ENCODE measurements at places on chromosomes 13 and 19.

GRCh38 chr19:5157186-5157585 is 183.4 kb downstream of the PTPRS start:
- no peak for DNase-seq

DNA sequence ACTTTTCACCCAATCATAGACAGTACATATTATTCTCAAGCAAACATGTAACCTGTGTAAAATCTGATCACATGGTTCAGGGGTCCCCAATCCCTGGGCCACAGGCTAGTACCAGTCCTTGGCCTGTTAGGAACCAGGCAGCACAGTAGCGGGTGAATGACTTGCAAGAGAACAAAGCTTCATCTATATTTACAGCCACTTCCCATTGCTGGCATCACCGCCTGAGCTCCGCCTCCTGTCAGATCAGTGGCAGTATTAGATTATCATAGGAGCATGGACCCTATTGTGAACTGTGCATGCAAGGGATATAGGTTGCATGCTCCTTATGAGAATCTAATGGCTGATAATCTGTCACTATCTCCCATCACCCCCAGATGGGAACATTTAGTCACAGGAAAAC is 133.1 kb downstream of the MAB21L1 start:
- DNase-seq, result no peak

DNA sequence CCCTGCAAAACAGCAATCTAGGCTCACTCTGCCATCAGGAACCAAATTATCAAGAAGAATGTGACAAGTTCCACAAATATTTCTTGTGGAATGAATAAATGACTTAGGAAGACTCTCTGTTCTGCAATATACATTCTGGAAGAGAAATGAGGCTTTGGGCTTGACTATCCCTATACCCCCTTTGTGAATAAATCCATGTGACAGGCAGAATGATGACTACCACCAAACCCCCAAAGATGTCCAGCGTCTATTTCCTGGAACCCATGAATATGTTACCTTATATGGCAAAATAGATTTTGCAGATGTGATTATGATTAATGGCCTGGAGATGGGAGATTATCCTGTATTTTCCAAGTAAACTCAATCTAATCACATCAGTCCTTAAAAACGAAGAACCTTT is 139.3 kb downstream of the ENOX1 start:
- peak; percentile 11 for DNase-seq

- no peak for DNase-seq
Measured at GRCh38 chr19:8352134-8352827, 9.2 kb upstream of the KANK3 start.

DNA sequence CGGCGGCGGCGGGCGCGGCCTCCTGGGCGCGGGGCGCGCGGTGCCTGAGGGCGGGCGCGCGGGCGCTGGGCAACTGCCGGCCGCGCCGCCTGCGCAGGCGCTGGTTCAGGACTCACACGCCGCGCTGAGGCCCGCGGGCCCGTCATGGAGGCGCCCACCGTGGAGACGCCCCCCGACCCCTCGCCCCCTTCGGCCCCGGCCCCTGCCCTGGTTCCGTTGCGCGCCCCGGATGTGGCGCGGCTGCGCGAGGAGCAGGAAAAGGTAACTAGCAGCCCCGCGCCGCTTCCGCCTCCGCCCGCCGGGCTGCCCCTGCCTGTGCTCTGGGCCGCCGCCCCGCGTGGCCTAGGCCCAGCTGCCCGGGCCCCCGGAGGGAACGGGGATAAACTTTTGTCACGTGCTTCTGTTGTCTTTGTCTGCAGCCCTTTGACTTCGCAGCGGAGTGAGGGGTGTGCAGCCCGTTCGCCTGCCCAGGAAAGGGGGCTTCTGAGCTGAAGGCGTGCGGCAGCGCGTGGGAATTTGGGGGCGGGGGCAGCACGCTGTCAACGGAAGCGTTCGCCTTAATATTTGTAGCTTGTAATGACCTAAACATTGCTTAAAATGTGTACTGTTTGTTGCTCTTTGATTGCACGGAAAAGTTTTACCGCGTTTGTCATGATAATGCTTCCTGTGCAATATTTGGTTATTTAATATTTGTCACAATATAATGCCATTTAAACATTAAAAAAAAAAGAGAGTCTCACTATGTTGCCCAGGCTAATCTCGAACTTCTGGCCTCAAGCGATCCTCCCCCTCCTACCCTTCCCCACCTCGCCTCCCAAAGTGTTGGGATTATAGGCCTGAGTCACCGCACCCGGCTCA is 594 bp downstream of the URI1 start:
- DNase-seq, result no peak

DNA sequence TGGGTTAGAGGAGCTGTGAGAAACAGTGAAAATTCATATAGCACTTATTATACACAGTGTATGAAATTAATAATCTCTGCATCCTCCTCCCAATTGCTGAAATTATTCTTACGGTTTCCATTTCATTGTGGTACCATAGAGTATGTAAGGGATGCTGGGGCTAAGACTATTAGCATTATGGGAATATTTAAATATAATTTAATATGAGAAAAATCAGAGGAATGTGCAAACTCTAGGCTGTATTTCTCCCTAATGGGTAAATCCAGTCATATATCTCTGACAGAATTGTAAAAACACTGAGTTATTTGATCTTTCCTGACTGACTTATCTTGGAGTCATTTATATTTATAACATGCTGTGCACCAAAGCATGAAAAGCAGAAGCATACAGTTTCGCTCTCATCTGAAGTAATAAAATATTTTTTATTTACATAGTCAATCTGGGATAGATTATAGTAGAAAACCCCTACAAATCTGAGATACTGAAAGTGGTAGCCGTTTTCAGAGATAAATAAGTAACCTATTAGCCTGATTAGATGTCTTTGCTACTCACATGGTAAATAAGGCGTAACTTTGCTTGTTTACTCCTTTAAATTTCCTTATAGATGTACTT is 34.9 kb downstream of the LRCH1 start:
- DNase-seq, result no peak

DNA sequence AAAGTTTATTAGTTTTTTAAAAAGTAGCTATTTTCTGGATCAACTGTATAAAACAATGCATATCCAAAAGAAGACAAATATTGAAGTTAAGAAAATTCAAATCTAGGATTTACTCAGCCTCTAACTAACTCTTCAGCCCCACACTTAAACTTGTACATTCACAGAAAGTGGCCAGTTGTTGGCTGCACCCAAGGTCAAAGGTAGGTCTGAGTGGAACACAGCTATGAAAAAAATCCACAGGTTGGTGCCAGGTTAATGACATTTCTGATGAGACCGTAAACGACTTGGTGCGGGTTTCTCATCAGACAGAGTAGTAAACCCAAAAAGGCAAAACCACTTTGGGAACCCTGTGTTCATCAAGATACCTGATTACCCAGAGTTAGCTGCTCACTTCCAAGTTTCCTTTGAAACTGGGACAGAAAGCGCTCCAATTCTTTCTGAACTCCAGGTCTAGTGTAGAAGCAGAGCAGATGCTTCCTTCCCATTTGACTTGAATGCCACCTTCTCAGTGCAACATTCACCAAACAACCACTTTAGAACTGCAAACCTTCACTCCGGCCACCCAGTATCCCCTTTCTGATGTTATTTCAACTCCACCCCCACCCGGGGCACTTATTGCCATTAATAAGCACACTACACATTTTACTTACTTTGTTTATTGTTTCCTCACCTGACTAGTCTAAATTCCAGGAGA is 208.3 kb upstream of the STARD13 start:
- no peak for DNase-seq

DNA sequence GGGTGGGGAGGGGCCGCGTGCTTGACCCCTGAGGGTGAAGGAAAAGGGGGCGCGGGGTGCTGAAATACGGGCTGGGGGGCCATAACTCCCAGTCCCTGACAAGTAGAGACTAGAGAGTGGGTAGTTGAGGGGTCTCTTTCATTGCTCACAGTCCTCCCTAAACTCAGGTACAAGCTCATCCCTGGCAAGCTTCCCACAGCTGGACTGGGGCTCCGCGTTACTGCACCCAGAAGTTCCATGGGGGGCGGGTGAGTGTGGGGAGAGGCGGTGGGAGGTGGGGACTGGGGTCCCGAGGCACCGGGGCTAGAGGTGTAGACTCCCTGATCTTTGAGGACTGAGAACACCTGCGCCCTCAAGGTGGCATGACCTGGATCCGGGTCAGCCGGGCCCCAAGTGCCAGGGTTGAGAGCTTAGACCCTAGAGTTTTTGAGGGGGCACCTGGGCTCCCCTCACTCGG is 1.3 kb downstream of the ETV2 start:
- no peak for DNase-seq

DNA sequence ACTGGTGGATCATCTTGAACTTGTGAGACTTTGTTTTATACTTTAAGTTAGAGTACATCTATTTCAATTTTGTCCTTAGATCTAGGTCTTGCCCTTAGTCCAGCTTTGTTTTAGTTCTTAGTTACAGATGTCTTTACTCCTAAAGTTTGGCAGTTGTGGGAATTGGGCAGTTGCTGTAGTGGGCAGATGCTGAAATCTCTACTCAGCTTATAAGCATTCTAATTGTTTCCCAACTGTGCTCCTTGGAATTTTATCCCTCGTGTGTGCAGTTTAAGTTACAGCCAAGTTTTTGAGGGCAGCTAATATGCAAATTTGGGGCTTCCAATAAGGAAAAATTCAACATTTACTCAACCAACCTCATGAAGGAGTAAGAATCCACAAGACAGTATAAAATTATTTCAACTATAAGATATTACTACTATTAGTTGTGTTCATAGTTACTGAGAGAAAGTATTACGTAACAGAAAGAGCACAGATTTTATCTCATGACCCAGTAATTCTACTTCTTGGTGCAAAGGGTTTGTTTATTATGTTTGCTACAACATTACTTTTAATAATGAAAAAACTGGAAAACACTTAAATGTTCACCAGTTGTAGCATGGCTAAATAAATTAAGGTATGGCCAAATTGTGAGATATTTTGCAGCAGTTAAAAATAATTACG is 32.9 kb downstream of the CCDC122 start:
- DNase-seq, result no peak

- no peak for DNase-seq
Measured at GRCh38 chr19:32672841-32673240, 2.1 kb downstream of the ANKRD27 start.

- no peak for DNase-seq
Measured at GRCh38 chr13:39874331-39875053, 219.0 kb downstream of the COG6 start.

DNA sequence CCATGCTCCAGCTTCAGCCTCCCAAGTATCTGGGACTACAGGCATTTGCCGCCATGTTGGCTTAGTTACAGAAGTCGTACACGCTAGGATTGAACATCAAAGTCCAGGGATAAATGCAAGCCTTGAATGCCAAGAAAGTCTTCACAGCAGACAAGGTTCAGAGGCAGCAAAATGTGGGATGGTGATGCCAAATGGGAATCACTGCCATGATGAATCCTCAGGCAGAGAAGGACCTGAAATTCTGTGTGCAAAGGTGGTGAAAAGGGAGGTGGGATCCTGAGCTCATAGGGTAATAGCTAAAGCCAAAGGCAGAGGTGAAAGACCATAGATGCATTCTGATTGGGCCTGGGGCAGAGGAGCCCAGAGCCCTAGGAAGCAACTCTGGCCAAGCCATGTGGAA is 79.3 kb upstream of the STK24 start:
- no peak for DNase-seq

DNA sequence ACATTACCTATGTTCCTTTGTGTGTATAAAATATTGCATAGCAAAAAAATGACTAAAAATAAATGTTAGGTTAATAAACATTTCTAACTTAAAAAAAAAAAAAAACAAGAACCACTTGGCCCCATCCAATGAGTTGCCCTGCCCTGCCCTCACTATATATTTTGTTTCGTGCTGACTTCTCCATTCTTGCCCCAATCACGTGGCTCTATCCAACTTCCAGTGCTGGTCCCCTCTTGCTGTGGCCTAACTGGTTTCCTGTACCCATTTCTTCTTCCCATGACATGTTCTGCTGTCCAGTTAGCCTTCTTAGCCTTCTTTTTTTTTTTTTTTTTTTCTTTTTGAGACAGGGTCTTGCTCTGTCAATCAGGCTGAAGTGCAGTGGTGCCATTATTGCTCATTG is 151.6 kb downstream of the FOXO1 start:
- no peak for DNase-seq

DNA sequence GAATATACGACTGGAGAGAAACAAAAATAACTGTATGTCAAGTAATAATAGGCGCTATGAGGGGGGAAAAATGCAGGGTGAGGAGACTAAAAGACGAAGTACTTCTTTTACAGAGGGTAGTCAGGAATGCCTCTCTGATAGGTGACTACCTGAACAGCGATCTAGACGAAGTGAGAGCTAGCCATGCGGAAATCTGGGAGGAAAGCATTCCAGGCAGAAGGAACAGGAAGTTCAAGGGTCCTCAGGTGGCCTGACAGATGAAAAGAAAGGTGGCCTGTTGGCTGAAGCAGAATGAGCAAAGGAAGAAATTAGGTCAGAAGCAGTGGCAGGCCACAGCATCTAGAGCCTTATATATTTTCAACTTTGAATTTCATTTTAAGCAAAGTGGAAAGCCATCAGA is 13.3 kb downstream of the ZDHHC20 start:
- DNase-seq, result no peak

GRCh38 chr13:102643656-102644055 is 46.9 kb downstream of the TPP2 start:
- DNase-seq, result no peak

DNA sequence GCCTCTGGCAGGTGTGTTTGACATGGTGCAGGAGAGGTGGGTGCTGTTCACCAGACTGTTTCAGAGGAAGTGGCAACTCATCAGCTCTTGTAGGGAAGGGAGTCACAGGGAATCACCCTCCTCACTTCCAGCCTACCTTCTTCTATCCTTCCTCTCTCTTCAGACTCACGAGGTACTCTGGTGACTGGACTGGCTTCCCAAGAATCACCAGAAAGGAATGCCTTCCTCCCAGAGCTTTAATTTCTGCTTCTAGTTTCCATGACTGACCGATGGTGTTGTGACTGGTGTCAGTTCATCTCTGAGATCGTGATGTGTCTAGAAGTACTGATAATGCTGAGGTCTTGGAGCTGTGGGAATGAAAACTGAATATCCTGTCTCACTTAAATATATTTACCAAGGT is 247.3 kb downstream of the KCTD12 start:
- DNase-seq, result no peak

DNA sequence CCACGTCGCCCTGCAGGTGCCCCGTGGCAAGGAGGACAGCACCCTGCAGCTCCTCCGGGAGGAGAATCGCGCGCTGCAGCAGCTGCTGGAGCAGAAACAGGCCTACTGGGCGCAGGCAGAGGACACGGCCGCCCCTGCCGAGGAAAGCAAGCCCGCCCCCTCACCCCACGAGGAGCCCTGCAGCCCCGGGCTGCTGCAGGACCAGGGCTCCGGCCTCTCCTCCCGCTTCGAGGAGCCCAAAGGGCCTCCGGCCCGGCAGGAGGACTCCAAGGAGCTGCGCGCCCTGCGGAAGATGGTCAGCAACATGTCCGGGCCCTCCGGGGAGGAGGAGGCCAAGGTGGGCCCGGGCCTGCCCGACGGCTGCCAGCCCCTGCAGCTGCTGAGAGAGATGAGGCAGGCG is 11.6 kb downstream of the CBY2 start:
- no peak for DNase-seq

- DNase-seq, result no peak
Measured at GRCh38 chr13:107003911-107004310, 436.0 kb upstream of the ARGLU1 start.
